Heart left ventricle (tissue), 16 donors: ENCODE measurements at places on chromosomes 11 and 22. TPM values are rescaled to one million over a fixed set of nuclear protein-coding genes. Genes with fewer than 3 reads are reported as not detected.

ALDH3B1 gene
- polyA plus RNA-seq: 3.3 TPM

GRCh38 chr11:113384551-113384950 lies 3.0 kb upstream of the ANKK1 start:
- DNase-seq: no peak

MYO18B gene
- 216 TPM for polyA plus RNA-seq

TBC1D22A gene
- polyA plus RNA-seq: 9.4 TPM

DNA sequence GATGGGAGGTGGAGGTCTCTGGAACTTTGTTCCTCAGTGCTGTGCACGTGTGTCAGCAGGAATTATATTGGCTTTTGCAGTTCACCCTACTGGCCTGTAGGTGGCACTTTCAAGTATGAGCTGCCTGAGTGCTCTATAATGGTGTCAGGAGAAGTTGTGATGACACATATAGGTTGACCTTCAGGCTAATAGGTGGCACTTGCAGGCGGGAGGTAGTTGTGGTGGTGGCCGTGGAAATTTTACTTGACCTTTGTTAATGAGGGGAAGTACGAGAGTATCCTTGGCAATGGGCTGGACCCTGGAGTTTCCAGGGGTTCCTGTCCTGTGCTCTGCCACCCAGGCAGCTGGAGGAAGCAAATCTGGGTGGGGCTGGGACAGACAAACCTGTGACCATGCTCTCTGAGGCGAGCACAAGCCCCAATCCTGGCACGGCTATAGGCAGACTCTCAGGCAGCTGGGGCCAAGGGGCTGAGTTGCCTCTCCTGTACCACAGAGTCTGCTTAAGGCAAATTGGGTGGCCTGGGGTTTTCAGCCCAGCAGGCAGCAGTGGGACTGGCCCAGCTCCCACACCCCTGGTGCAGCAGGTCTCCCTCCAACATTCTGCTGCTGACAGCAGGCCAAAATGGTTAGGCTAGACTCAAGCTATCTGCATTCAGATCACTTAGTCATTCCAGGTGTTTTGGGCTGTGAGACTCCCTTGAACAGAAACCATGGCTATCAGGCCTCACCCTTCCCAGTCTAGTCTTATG lies 147.5 kb upstream of the CTSC start:
- DNase-seq: no peak

PARVB gene
- 54.9 TPM for polyA plus RNA-seq

DNA sequence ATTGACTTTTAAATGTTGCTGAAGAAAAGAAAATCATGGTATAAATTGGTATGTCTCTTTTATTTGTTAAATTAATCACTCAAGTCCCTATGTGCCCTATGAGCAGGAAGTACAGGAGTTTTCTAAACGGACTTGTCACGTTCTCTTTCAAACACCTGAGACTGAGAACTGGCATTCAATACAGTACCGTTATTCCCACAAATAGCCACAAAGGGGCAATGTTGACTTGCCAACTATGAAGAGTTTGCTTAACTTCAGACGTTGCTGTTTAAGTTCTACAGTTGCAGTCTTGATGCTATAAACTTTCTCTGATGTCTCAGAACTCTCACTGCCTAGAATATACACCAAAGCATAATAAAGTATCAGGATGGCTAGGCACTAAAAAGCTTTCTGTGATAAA lies 7.6 kb downstream of the OR56A1 start:
- no peak for DNase-seq

DNA sequence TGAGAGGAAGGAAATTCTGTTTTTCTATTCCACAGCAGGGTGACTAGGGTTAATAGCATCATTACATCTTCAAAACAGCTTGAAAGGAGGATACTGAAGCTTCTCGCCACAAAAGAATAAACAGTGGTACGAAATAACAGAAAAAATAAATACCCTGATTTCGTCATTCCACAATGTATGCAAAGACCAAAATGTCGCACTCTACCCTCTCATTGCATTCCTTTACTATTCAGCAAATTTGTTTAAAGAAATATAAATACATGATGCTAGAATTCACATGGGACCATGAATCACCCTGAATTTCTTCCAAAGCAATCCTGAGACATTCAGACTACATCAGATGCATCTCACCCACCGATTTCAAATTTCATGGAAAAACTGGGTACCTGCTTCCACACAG lies 112.3 kb upstream of the TOP3B start:
- DNase-seq: no peak

GRCh38 chr11:100801225-100801999 lies 114.3 kb downstream of the ARHGAP42 start:
- no peak for DNase-seq

DNA sequence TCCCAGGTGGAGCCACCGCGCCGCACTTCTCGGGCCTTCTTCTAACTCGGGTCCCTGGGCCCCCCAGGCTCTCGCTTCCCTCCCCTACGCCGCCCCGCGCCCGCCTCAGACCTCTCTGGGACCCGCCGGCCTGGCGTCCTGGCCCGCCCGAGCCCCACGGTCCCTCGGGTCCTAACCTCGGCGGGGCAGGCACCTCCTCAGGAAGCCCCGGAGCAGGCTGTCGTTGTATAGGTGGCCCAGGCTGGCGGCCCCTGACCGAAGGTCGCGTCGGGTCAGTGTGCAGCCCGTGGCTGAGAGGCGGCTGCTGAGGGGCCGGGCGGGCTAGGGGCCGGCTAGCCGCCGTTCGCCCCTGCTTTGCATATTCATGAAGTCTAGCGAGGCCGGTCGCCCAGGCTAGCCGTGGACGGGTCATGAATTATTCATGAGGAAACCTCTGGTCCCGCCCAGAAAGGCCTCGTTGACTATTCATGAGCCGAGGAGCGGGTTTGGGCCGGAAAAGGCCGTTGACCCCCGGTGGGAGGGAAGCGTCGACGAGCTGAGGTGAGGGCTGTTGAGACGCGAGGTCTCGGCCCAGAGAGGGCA lies at the start of gene HORMAD2:
Gene HORMAD2, plus strand, starts transcription at position 513 of the 582 bp plus-strand sequence. CDS start 13,489 bp downstream, outside the sequence.
- DNase-seq: no peak

- DNase-seq: no peak
These were observed 5.2 kb upstream of the SPTBN2 start for GRCh38 chr11:66734215-66734614.

DNA sequence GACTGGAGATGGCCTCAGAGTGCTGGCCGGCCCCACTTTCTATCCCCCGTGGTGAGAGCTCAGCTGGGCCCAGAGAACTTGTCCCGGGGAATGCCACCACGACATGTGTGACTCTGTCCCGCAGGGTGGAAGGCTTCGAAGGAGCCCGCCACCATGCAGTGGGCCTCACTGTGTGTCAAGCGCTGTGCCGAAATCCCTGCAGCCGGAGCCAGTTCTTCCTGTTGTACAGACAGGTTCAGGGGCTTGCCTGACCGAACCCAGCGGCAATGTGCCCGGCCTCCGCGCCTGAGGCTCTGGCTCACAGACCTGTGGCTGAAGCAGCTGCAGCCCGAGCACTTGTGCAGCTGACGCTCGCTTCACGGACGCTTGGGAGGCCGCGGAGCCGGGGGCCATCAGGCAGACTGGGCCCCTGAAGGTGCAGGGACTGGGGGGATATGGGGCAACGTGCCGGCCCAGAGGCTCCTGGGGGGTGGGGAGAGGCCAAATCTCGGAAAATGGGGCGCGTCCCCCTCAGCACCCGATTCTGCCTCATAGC lies 650 bp downstream of the PPM1F start:
- DNase-seq: peak; percentile 58

GRCh38 chr22:37571992-37572373 lies 7.9 kb downstream of the LGALS2 start:
- no peak for DNase-seq

- DNase-seq: no peak
These were observed 30.7 kb downstream of the NADSYN1 start for GRCh38 chr11:71483692-71484091.

RBMXL2 gene
- polyA plus RNA-seq: not detected

GRCh38 chr22:46286006-46286405 lies 10.7 kb upstream of the GTSE1 start:
- no peak for DNase-seq

ACRV1 gene
- polyA plus RNA-seq: not detected

GRCh38 chr11:118842369-118842768 lies 41.3 kb upstream of the CXCR5 start:
- DNase-seq: no peak

GRCh38 chr11:91100427-91100826 lies 877.6 kb upstream of the CHORDC1 start:
- no peak for DNase-seq

- no peak for DNase-seq
These were observed 127.7 kb downstream of the ADAMTS15 start for GRCh38 chr11:130576146-130576545.

DNA sequence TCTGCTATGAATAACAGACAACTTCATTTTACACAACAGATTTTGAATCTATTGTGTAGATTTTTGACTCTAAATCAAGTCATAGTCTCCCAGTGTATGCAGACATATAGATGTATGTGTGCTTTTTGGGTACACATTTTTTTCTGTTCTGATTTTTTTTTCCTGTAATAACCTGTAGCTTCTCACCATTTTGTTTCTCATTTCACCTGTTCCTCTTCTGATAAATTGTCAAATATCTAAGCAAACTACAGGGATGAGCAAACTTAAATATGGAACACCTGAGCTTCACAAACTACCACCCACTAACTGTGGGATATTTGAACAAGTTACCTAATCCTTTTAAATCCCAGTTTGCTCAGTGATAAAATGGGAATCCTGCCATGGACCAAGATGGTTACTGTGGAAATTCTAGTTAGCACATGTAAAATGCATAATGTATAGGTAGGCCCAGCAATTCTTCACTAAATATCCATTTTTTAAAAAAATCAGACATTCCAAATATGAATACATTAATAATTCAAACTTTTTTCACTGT lies 15.7 kb downstream of the LGR4 start:
- DNase-seq: no peak

- peak; percentile 50 for DNase-seq
These were observed 101.8 kb downstream of the BCR start for GRCh38 chr22:23282089-23282501.

DNA sequence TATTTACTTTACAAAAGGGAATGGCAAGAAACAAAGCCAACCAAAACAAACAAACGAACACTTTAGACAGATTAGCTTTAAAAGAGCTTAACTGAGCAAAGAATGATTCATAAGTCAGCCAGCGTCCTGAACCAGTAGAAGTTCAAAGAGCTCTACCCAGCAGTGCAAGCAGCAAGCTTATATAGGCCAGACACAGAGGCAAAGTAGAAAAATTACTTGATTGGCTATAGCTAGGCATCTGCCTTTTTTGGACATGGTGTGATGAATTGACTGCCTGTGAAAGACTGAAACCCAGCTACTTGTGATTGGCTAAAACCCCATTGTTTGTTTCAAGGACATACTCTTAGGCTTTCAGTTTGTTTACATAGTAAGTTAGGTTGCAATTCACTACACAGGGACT lies 2120.0 kb upstream of the RAG2 start:
- no peak for DNase-seq

DNA sequence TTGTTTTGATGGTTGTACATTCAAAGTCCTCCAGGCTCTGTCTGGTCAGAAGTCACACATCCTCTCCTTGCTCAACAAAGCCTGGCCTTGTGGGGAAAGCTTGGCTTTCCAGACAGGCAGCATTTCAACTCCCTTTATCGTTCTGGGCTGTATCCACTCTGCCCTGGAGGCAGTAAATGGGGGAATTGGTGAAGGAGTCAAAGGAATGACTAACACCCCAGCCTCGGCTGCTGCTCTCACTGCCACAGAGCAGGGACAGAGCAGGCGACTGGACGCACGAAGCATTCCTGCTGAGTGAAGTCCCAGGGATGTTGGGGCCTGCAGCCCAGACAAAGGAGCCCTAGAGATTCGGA lies 52.8 kb downstream of the WNT11 start:
- no peak for DNase-seq

DNA sequence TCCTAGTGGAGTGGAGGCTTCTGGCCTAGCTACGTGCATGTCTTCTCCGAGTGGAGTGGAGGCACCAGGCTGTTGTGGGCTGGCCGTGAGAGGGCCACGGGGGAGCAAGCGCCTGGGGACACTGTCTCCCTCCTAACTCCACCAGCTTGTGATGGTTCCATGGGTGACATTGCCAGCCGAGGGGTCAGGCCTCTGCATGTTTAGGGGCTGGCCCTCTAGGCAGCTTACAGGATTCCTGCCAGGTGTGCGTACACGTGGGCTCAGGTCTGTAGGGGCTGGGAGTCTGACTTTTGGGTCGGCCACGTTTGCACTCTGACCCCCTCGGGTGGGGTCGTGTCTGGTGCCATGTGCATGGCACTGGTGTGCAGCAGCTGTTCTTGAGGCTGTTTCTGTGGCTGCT lies 31.6 kb downstream of the TBC1D22A start:
- DNase-seq: no peak

- DNase-seq: no peak
These were observed 24.0 kb downstream of the KCNJ5 start for GRCh38 chr11:128915149-128915521.

GRCh38 chr11:110075105-110075846 lies 17.9 kb upstream of the ZC3H12C start:
- no peak for DNase-seq

DNA sequence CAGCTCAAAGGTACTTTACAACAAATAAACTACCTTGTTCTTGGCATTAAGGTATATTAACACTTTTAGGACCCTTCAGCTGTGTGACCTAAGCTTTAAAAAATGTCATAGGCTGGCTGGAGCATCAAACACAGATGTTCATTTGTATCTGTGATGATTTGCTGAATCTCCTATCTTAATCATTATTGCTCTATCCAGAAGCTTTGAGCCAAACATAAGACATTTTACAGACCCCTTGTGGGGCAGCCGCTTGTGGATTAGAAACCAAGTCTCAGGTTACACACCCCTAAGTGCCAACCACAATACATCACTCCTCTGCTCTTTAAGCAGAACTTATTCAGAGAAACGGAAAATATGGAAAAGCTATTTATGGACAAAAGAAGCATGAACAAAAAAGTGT lies 394.2 kb upstream of the CCDC90B start:
- no peak for DNase-seq

OR52A1 gene
- not detected for polyA plus RNA-seq

TM7SF2 gene
- polyA plus RNA-seq: 17.6 TPM

KLHDC7B gene
- 0.08 TPM for polyA plus RNA-seq

WNT11 gene
- 3.8 TPM for polyA plus RNA-seq

ROM1 gene
- 2.9 TPM for polyA plus RNA-seq

SCGB1A1 gene
- not detected for polyA plus RNA-seq

- DNase-seq: no peak
These were observed 36.6 kb downstream of the RASSF10 start for GRCh38 chr11:13045734-13046133.

GRCh38 chr11:57746920-57747319 lies 4.7 kb downstream of the BTBD18 start:
- no peak for DNase-seq

DNA sequence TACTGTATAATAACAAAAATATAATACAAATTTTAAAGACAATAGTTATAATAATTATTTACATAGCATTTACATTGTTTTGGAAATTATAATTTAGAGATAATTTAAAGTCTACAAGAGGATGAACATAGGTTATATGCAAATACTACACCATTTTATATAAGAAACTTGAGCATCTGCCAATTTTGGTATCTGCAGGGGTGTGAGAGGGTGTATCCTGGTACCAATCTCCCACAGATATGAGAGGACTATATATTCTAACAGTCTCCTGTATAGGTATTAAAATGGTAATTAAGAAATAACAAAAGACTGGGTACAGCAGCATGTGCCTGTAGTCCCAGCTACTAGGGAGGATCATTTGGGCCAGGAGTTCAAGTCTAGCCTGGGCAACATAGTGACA lies 134.4 kb downstream of the APOL5 start:
- DNase-seq: no peak

ALKBH3 gene
- polyA plus RNA-seq: 20.5 TPM
